ENCODE measurements at places on chromosomes 2 and 18.

DNA sequence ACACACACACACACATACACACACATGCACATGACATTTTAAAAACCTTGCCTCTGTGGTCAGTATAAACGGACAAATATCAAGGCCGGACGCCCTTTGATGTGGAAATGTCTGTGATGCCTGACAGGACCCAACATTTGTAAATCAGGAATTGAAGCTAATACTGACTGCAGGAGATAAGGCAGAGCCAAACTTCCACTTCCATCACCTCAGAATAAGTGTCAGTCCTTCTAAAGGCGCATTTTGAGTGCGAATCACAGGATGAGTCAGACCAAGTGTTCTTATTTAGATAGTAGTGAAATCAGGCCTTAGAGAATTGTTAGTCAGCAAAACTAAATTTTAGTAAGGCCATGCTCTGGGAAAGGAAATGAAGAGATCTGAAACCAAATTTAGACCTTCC lies 211.7 kb upstream of the LRATD1 start:
- no peak for DNase-seq

DNA sequence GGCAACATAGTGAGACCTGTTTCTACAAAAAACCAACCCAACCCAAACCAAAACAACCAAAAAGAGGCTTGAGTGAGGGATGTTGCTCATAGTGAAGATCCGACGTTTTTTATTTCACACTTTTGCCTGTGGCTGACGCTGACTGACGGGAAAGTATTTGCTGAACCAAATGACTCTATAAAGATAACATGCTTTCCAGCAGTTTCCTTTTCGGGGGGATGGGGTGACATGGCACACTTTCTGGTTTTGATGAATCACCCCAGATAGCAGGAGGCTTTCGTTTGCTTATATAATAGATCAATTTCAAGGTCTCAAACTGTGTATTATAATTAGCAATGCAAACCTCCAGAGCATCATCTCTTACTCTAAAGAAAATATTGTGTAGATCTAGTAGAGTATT lies 150.8 kb downstream of the AQP4 start:
- no peak for DNase-seq

DNA sequence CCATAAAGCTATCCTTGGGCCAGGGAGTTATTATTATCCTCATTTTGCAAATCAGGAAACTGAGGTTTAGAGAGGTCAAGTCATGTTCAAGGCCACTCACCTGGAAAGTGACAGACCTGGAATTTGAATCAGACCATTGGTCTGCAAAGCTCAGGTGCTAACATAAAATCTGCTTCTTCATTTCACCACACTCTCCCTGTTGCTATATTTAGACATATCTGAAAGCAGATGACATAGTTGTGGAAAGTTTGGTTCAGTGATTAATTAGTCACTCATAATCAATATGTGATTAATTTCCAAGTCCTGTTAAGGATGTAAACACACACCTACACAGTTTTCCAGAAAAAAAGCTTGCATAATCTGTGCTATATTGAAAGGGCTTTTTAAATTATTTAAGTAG lies 57.4 kb downstream of the LINC00305 start:
- no peak for DNase-seq

DNA sequence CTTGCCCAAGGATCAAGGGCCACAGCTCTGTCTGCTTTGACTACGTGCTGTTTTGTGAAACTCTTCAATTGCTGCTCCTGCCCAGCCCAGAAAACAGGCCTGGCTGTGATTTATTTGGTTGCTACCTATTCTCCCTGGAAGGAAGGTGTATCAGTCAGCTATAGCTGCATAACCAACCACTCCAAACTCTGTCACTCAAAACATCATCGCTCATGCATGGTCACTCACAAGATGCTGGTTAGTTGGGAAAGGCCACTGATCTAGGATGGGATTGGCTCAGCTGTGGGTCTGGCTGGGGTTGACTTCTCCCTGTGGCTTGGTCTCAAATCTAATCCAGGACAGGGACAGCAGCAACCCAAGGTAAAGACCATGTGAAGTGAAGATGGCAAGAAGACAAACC lies 14.6 kb downstream of the TEX51 start:
- peak; percentile 14 for DNase-seq

DNA sequence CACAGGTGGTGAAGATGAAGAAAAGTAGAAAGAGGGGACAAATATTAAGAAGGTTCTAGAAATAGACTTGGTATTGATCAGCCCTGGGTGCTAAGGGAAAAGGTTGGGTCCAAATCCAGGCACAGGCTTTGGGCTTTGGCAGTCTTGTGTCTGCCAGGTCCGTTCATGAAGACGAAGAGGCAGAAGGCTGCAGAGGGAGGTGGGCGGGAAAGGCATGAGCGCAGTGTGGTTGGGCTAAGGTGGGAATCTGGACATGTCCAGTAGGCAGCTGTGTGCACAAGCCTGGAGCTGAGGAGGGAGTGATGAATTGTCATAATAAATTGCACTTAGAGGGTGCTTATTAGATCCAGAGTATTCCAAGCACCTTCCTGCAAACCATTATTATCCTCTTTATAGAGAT lies 105.7 kb upstream of the TEX51 start:
- no peak for DNase-seq

GRCh38 chr2:174383796-174384195 lies 11.7 kb upstream of the SCRN3 start:
- DNase-seq = no peak

DNA sequence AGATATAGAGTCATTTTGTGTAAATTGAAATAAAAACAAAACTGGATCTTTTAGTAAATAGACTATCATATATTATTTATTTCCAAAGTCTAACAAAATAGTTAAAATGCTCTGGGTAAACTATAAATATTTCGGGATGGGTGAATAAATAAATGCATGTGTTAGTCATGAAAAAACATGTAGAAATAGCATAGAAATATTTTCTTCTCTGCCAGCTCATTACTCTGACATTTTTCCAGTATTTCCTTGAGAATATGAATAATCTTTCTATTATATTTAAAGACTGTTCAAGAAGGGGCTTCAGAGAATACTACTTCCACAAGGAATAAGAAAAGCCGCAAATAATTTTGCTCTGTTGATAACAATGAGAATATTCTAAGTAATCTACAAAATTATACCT lies 880.4 kb downstream of the TRIB2 start:
- DNase-seq = no peak

GRCh38 chr2:110095994-110096633 lies 19.5 kb downstream of the MALL start:
- peak; percentile 44 for DNase-seq

- no peak for DNase-seq
Measured at GRCh38 chr2:153606623-153607022, 128.1 kb upstream of the RPRM start.

DNA sequence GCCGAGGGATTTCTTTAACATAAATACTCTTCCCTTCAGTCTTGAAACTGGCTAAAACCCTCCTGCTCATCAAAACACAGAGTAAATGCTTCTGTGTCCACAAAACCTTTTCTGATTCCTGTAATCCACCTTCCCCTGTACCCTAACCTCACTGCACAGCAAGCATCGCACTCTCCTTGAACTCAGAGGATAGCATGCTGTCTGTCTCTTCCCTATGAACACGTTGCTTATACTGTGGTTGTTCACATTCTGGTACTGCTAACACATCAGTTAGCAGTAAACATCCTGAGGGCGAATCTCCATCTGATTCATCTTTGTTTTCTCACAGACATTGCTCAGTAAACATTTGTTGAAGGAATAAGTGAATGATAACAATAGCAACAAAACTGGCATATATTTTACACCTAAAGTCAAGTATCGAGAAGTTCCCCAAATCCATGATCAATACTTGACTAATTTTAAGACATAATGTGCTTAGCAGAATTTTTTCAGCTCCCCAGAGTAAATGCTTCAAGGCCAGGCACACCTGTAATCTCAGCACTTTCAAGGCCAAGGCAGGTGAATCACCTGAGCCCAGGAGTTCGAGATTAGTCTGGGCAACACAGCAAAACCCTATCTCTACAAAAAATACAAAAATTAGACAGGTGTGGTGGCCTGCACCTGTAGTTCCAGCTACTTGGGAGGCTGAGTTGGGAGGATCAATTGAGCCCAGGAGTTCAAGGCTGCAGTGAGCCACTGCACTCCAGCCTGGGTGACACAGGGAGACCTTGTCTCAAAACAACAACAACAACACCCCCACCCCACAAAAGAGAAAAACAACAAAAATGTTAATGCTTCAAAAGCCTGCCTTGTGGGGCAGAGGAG lies 45.6 kb upstream of the LPIN2 start:
- no peak for DNase-seq

DNA sequence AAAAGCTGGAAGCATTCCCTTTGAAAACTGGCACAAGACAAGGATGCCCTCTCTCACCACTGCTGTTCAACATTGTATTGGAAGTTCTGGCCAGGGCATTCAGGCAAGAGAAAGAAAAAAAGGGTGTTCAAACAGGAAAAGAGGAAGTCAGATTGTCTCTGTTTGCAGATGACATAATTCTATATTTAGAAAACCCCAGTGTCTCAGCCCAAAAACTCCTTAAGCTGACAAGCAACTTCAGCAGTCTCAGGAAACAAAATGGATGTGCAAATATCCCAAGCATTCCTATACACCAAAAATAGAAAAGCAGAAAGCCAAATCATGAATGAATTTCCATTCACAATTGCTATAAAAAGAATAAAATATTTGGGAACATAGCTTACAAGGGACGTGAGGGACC lies 11.1 kb downstream of the SLC8A1 start:
- DNase-seq = no peak

DNA sequence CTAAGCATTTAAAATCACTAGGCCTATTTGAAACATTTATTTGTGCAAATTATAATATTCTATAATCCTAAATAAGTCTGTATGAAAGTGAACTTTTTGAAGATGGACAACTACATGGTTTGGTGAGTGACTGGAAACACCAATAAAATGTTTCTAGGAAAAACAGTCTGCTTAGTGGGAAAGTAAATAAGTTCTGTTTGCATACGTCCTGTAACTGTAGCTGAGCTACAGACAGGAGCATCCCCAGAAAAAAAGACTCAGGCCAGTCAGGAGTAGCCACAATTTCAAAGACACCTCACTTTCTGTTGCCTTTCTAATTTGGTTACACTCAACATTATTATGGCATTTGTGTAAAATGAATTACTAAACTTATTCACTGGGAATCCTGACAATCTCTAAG lies 28.4 kb upstream of the KCNJ3 start:
- no peak for DNase-seq

GRCh38 chr2:15313657-15314056 lies 247.5 kb downstream of the NBAS start:
- DNase-seq = no peak
